Muscle of back (tissue), 13 donors: ENCODE measurements at places on chromosomes 12 and 14. TPM values are rescaled to one million over a fixed set of nuclear protein-coding genes. Genes with fewer than 3 reads are reported as not detected.

Gene B3GNT4
- polyA plus RNA-seq, result 0.24 TPM

DNA sequence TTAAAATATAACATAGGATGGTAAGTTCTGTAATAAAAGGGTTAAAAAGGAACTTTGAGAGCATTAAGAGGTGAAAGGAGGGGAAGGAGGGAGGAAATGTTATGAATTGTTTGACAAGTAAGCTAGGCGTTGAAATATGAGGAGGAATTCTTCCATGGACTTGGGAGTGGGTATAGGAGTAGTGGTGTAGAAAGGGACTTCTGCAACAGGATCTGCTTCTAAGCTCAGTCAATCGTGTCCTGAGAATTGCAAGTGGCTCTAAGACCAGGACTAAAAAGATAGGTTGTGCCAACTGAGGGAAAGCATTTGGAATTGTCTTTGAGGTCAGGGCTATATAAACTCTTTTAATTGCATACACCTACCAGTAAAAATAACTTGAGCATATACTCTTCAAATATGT lies 74.1 kb upstream of the SLC38A2 start:
- DNase-seq, result no peak

- DNase-seq, result no peak
Observed at GRCh38 chr14:51962711-51963110, 26.6 kb upstream of the RTRAF start.

GRCh38 chr12:23049180-23049579 lies 424.2 kb downstream of the ETNK1 start:
- DNase-seq, result no peak

GRCh38 chr12:105200385-105200784 lies 35.6 kb downstream of the APPL2 start:
- DNase-seq, result no peak

DNA sequence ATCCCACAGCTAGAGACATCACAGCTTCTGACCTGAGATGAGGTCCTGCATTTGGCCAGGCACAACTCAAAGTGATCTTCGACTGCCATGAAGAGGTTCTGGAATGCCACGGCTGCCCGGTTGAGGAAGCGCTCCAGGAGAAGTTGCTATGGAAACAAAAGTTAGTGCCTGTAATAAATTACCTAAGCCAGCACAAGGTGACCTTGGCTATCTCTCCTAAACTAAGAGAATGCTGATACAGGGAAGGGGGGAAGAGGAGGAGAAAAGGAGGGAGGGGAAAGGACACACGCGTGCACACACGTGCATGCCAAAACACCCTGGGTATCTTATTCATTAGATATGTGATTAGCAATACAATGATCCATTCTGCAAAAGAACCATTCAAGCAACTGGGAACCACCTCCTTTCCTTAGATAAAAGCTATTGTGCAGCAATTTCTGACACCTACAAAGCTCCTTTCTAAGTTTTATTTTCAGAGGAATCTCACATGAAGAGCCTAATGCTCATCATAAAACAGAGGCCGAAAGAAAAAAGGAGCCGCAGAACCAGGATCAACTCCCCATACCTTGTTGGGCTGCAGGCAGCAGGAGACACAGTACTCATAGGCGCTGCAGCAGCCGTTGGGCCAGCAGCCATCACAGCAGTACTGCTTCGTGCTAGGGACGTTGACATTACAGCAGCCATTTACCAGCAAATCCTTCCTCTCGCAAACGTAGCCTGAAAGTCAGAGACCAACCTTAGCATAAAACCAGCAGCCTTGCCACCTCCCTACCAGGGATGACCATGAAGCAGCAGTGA lies 17.9 kb downstream of the SPRING1 start:
- DNase-seq, result no peak

DNA sequence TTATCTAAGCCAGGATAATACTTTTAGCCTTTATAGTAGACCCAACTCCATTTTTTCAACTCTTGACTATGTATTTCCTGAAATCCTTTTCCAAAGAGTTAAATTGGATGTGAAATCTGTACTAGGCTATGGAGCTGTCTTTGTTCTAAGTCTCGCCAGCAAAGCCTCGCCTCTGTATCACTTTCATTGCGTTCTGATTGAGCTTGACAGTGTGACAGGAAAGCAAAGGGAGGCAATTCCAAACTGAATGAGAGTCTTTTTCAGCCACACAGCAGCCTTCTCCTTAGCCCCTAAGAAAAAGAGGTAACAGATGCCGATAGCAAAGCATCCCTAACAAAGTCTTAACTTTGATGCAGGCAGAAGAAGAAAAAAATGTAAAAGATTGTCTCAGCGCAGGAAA lies 154.6 kb upstream of the OTX2 start:
- DNase-seq, result no peak
